ENCODE measurements at places on chromosomes 6 and 20.

- no peak for DNase-seq
Measured at GRCh38 chr20:46791722-46792416, 82.4 kb downstream of the SLC2A10 start.

- DNase-seq: no peak
Measured at GRCh38 chr6:37862992-37863391, 43.5 kb downstream of the ZFAND3 start.

DNA sequence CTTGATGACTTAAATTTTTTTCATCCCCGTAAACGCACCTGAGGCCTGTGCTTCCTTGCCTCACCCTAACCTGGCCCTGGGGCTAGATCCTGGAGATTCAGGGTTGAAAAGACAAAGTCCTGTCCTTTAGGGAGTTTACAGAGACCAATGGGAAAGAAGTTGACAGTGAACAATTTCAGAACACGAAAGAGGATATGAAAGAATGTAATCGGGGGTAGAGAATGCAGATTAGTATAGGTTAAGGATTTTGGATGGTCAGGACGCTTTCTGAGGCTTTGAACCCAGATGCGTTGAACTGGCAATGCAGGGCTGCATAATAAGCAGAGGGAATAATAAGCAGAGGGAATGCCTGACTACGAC, 1.7 kb upstream of the FBXO5 start:
- no peak for DNase-seq

DNA sequence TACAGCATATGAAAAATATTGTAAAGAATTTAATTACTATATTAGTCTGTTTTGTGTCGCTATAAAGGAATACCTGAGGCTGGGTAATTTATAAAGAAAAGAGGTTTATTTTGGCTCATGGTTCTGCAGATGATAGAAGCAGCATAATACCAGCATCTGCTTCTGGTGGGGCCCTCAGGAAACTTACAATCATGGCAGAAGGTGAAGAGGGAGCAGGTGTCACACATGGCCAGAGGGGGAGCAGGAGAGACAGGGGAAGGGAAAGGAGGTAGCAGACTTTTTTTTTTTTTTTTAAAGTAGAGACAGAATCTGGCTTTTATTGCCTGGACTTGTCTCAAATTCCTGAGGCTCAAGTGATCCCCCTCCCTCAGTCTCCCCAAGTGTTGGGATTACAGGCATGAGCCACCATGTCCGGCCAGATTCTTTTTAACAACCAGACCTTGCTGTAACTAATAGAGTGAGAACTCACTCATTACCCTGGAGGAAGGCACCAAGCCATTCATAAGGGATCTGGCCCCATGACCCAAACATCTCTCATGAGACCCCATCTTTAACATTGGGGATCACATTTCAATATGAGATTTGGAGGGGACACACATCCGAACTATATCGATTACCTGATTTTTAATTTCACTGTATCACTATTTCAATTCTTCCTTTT, 64.6 kb downstream of the MAN1A1 start:
- DNase-seq: no peak

- no peak for DNase-seq
Measured at GRCh38 chr20:10308652-10309051, 90.0 kb downstream of the SNAP25 start.

GRCh38 chr6:4352731-4353130, 217.4 kb upstream of the ECI2 start:
- no peak for DNase-seq

Data from iPS DF 19.7 (cell line).